ENCODE measurements at places on chromosomes 2 and 18. TPM values are rescaled to one million over a fixed set of nuclear protein-coding genes. Genes with fewer than 3 reads are reported as not detected.

Gene REG1B
- total RNA-seq: not detected

Gene CDK15
- total RNA-seq: not detected

Gene AQP12B
- total RNA-seq: not detected

Gene CHRNA1
- not detected for total RNA-seq

Gene OTX1
- 4.3 TPM for total RNA-seq

Gene SLC4A5
- 0.40 TPM for total RNA-seq

Gene ING5
- total RNA-seq: 23.5 TPM

Gene CUL3
- 83.4 TPM for total RNA-seq

Gene TRIM43B
- not detected for total RNA-seq

Gene TMEM214
- 56.4 TPM for total RNA-seq

Gene ACMSD
- not detected for total RNA-seq

Gene CD226
- total RNA-seq: 0.17 TPM

Gene ALLC
- total RNA-seq: not detected

Gene IL1F10
- total RNA-seq: not detected

Gene PLGLB1
- total RNA-seq: 0.76 TPM

Gene RND3
- total RNA-seq: 55.6 TPM

Gene SRD5A2
- 0.04 TPM for total RNA-seq
